ENCODE measurements at places on chromosomes 7 and 10.
A peak's percentile ranks its signal among the peaks of the same experiment; 100 is the strongest.

GRCh38 chr7:47254081-47254977 lies 327.6 kb downstream of the TNS3 start:
- DNase-seq: peak; percentile 16

DNA sequence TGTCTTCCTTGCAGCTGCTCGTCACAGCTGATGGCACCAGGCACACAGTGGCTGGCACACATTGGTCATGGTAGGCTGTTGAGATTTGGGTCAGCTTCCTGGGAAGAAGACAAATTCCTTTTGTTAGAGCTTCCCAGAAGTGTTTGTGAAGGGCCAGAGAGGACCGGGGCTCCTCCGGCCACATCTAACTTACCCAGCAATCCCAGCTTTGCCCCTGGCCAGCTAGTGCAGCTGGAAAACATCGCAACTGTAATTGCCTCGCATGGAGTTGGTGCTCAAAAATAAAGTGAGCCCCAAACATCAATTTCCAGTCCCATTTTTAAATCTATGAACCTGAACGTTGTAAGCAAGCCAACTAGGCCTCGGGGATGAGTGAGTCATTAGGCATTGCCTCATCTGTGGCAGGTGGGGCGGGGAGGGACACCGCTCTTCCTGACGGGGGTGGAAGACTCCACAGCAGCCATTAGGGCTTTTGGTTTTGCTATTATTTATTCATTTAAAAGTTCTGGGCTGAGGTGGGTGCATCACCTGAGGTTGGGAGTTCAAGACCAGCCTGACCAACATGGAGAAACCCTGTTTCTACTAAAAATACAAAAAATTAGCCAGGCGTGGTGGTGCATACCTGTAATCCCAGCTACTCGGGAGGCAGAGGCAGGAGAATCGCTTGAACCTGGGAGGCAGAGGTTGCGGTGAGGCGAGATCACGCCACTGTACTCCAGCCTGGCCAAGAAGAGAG lies 12.4 kb downstream of the CPA5 start:
- no peak for DNase-seq

GRCh38 chr7:99099499-99100077 lies 44.3 kb downstream of the SMURF1 start:
- no peak for DNase-seq

DNA sequence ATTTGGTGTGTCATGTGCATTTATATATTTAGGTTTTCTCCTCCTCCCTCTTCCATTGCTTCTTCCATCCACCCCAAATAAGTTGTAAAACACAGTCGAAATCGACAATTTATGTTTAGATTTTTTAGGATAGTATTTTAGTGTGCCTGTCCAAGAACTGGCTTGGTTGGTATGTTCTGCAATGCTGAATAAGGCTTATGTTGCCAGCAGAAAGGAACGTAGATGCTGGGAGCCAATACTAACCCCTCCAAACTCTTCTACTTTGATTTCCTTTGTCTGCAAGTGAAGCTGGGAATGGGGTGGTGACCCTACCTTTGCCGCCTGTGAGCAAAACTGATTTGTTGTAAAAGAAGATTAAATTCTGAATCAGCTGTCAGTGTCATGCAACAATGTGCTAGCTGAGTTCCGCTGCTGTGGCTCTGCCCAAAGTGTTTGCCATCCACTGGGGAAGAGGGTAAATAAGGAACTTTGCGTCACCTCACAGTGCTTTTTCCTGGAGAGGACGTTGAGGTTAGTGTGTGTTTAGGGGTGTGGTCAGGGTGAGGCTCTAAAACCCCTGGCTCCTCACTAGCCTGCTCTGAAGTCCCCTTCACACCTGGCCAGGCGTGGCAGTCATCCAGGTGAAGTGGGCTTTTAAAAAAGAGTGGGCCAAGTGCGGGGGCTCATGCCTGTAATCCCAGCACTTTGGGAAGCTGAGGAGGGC lies 44.4 kb downstream of the TACC2 start:
- no peak for DNase-seq

DNA sequence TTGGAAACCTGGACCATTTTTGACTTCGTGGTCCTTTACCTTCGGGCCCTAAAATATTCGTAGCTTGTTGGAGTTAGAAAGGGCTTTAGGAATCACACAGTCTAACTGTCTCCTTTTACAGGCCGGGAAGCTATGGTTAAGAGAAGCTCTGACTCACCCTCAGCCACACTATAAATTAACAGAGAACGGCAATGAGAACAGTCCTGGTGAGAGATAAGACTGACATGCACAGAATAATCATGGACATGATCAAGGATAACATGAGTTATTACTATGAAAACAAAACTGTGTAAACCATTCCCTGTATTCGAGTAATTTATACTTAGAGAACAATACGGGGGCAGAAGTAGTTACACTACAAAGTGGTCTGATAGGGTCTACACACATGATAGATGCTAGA lies 162.5 kb upstream of the MALRD1 start:
- DNase-seq: no peak

DNA sequence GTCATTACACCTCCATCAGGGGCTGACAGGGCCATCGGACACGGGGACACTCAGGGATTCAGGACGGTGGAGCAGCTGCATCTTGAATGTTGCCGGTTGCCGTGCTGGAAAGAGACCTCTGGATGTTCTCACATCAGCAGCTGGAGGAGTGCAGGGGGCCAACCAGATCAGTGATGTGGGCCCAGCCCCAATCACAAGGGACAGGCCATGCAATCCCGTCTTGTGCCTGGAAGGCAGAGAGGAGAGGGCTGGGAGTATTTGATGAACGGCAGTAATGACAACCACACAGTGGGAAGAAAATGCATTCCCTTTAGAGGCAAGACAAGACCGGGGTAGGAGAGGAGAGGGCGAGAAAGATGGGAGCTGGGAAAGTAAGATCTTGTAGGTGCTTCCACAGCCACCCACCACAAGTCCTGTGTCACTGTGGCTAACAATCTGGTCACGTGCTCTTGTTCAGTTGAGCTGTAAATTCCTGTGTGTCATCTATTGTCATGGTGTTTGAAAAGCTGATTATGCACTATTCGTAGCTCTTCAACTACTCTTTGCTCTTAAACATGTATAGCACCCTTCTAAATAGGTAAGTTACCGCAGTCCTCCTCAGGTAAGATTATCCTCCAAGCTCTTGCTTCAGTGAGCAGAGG lies 85.9 kb upstream of the LEP start:
- no peak for DNase-seq

Measured in CD4-positive, alpha-beta T cell treated with Interleukin-15 for 4 hours (primary cell).